ENCODE measurements at places on chromosomes 4 and X. TPM values are rescaled to one million over a fixed set of nuclear protein-coding genes. Genes with fewer than 3 reads are reported as not detected.

DNA sequence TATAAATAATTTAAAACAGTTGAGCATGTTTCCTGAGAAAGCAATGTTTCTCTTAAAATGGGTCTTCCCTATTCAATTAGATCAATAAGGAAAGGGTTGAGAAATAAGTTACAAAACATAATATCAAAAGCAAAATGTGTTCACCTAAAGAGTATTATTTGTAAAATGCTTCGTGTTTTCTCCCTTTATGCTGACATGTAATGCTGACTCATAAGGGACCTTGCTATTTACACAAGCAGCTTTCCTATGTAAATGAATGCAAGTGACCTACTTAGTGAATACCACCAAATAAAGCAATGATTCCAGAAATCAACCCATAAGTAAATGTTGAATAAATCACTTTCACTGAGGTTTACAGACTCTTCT is 91.5 kb downstream of the ELOVL6 start:
- no peak for DNase-seq

DNA sequence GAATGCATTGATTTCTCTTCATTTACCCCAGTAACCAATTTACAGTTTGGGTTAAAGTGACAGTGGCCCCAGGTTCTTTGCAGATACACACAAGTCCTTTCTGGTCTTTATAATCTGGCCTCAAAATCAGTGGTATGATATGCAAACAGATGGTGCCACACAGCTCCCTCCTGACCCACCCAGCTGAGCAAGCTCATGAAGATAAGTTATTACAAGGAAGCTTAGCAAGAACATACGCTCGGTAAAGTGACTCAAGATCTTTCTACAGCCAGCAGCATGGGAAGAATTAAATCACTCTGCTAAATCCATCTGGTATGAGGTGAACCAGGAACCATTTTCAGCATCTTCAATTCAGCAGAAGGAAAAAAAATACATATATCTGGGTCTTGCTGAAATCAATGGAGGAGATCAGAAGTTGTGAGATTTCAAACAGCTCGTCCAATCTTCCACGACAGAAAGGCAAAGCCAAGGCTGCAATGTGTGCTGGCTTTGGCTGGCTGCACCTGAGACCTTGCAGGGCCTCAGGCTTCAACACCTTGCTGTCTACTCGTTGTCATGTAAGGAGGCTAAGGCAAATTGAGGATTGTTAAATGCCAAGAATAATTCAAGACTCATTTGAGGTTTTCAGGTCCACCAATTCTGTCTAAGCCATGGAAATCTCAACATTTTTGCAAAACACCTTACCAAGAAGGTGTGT is 28.2 kb downstream of the SEL1L3 start:
- DNase-seq, result no peak

GRCh38 chr4:16019649-16020048 is 56.7 kb upstream of the FGFBP2 start:
- no peak for DNase-seq

Gene SLC49A3
- total RNA-seq, result 0.29 TPM

DNA sequence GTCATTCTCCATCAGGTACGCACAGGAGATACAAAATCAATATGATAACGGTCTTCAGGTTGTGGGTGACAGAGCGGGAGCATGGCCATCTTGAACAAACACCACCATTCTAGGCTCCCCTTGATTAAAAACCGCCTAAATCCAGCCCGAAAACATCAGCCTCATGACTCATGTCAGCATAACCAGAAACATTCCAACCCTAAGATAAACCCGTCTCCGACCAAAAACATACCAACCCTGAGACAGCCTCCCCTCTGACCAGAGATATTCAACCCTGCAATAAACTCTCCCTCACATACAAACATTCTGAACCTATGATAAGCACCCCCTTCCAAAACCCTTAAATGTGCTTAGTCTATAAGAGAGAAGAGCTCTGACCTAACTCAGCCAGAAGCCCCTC is 157.9 kb downstream of the DHRSX start:
- no peak for DNase-seq

- DNase-seq, result no peak
Measured at GRCh38 chrX:75544786-75545185, 21.9 kb upstream of the ZDHHC15 start.

Gene CYP4V2
- total RNA-seq, result 20.4 TPM

DNA sequence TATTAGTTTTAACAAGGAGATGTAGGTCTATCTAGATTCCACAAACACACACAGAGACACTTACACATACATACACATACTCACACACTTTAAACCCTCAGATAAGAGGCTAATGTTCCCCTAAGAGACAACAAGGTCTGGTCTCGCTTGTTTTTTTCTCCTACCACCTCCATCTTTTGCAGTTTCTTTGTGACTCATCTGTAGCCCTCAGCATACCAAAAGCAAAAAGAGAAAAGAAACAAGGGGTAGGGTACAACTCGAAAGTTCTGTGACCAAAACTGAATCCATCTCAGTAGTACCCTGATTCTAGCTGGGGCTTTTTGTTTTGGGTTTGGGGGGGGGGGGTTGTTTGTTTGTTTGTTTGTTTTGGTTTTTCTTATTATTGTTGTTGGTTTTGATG is 12.2 kb upstream of the EXOSC9 start:
- DNase-seq, result no peak

Gene HSFX4
- not detected for total RNA-seq

DNA sequence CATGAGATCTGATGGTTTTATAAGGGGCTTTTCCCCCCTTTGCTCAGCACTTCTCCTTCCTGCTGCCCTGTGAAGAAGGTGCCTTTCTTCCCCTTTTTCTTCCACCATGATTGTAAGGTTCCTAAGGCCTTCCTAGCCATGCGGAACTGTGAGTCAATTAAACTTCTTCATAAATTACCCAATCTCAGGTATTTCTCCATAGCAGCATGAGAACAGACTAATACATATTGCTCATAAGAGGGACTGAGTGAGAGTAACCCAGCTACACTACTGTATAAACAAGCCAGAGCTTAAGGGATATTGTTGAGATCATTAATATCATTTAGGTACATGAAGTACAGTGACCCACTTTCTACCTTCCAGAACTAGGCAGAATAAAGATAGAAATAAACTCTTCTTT is 102.9 kb downstream of the TEX13A start:
- DNase-seq, result no peak

DNA sequence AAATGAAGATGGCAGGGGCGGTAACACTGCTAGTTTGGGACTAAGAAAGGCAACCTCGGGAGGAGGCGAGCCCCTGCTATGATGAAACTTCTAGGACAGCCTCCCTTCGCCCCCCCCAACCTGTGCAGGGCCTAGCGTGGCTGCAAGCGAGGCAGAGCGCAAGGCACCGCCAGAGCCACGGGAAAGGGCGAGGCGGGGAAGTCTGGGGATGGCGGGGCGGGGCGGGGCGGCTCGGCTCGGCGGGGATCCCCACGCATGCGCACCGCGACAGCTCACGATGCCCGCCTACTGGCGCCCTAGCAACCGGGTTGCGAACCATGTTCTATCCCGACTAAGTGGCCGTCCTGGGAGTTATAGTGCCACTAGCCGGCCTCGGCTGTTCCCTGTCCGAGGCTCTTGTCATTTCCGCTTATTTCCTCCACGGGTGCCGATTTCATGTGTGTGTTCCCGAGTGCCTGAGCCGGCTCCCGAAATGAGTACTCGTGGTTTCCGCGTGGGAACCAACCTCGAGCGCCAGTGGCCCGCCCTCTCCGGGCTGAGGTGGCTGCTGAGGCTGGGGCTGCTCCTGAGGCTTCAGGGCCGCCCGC is 28.7 kb upstream of the RBMX start:
- DNase-seq, result peak; percentile 72

Measured in activated T-cell treated with anti-CD3 and anti-CD28 coated beads, Interleukin-2, amount 50 U/mL, for 72 hours (primary cell).